ENCODE measurements at places on chromosomes 13 and 19.

DNA sequence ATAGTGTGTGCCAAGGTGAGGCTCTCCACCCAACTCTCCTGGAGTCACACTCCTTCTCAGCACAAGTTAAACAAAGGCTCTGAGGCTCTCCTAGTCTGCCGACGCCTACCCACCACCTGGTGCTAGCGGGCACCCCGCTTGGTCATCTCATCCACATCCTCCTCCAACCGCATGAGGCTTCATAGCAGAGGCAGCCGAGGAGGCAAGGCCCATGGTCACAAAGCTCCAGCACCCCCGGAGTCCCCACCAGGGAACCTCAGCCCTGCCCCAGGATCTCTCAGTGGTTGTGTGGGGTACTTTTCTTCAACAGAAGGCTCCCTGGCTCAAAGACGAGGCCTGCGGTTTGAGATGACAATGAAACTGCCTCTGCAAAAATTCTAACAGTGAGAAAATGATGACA, 43.0 kb downstream of the STK24 start:
- DNase-seq: no peak

DNA sequence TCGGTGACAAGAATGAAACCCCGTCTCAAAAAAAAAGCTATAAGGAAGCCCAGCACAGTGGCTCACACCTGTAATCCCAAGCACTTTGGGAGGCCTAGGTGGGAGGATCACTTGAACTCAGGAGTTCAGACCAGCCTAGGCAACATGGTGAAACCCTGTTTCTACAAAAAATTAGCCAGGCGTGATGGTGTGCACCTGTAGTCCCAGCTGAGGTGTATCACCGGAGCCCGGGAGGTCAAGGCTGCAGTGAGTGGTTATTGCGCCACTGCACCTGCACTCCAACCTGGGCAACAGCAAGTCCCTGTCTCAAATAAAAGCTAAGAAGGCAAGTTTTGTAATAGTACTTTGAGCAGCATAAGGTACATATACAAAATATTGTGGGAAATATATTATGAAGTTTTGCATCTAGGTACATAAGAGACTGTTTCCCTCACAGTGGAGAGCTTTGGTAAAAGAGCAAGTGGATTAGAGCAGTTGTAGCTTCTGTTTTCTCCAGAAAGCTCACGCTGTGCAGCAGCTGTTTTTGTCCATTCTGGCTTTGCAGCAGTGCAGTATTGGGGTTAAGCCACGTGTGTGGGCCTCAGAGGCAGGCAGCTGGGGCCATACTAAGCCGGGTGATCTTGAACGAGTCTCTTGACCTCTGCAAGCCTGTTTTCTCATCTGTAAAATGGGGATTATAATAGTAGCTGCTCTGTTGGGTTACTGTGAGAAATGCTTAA, 35.4 kb downstream of the ARHGAP35 start:
- DNase-seq: no peak

DNA sequence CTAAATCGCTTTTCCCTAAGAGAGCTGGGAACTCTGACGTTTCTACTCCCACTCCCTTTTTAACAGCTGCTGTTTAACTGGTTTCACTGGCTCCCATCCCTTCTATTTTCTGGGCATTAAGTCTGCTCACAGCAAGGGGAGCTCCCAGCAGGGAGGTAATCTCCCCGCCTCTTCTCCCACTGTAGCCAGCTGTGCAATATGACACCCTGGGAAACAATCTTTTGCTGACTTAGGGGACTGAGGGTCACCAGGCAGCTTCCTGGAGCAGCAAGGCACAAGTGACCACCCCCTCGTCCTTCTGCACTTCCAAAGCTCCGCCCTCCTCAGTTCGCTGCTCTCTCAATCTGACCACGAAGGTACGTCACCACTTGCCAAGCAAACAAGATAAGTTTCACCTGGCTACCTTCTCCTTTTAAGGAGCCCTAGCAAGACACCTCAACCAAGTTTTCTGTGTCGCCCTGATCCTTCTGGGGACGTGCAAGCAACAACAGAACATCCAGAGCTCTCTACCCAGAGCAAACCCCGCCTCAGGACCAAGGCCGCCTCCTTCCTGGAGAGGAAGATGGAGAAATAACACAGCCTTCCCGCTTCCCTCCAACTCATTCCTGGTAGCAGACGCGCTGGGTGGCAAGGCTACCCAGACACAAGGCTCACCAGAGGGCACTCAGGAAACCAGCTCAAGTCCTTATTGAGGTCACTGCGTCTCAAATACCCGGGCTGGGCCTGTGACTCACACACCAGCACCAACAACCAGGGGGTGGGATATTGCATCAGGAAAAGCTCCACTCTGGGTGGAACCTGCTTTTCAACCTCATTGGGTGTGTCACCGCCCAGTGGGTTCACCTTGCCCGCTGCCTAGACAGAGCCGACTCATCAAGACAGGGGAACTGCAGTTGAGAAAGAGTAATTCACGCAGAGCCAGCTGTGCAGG, 92.4 kb downstream of the STK24 start:
- DNase-seq: peak; percentile 27

- DNase-seq: peak; percentile 62
Measured at GRCh38 chr19:44071824-44072542, at the start of gene ZNF284. Gene ZNF284 (plus strand): TSS chr19:44072159. CDS start chr19:44076390, 4,231 bp downstream.

DNA sequence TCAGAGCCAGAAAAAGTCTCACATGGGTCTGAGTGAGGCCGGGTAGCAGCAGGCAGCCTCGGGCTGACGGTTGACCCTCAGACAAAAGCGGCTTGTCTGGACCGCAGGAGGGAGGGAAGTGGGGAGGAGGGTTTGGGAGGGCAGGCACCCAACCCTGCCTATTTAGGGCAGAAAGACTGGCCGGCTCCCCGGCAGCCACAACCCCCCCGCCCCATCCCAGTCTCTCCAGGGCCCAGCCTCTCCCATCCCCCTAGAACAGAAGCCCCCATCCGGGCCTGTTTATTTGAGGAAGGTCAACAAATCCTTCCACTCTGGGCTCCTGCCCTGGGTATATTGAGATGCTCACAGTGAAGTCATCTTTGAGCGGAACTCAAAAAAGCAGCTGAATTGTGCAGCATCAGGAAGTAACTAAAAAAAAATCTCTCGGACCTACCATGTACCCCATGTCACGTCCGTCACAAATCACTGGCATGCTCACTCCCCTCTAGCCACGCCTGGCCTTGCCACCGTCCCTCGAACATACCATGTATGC, 6.3 kb downstream of the DACT3 start:
- DNase-seq: no peak

DNA sequence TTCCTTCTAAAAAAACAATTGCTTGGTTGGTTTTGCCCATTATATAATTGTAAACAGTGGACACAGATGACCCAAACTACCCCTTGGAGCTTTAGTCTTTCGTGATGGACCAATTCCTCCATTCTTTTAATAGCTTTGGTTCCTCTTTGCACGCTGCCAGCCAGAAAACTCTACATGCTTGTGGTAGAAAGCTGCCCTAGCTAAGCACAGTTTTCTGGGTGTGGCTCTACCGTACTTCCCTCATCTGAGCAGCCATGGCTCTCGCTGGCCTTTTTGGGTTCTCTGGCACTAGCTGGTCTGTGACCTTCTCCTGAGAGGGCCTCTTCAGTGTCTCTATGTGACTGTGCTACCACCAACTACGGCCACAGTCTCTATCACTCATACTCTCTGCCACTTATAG, 29.9 kb upstream of the CEBPA start:
- no peak for DNase-seq

GRCh38 chr13:60112771-60113170, 51.0 kb downstream of the DIAPH3 start:
- DNase-seq: no peak

- no peak for DNase-seq
Measured at GRCh38 chr19:35146746-35147459, 3.8 kb downstream of the FXYD7 start.

DNA sequence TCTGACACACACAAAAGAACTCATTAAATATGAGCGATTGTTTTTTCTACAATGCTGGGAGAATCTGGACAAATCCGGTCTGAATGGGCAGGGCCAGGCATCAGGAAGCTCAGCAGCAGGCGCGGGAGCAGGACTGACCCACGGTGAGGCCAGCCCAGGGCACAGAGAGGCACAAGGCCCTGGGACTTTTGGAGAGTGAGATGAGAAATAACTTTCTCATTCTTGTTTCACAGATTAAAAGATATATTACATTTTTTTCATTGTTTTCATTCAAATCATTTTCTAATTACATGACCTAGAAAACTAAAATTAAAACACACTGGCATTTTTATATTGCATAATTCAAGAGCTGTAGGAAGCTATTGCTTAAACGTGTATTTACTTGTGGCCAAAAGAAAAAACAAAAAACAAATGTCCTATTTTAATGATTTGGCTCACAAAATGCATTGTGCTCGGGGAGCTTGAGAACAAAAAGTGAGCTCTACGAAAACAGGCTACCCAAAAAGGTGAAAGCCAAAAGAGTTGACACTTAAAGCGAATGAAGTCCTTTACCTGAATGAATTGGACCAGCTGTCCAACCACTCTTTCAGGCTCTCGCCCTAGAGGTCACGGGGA, 133.1 kb downstream of the TNFRSF19 start:
- DNase-seq: no peak

GRCh38 chr13:21006141-21007005, 55.0 kb downstream of the LATS2 start:
- DNase-seq: no peak

DNA sequence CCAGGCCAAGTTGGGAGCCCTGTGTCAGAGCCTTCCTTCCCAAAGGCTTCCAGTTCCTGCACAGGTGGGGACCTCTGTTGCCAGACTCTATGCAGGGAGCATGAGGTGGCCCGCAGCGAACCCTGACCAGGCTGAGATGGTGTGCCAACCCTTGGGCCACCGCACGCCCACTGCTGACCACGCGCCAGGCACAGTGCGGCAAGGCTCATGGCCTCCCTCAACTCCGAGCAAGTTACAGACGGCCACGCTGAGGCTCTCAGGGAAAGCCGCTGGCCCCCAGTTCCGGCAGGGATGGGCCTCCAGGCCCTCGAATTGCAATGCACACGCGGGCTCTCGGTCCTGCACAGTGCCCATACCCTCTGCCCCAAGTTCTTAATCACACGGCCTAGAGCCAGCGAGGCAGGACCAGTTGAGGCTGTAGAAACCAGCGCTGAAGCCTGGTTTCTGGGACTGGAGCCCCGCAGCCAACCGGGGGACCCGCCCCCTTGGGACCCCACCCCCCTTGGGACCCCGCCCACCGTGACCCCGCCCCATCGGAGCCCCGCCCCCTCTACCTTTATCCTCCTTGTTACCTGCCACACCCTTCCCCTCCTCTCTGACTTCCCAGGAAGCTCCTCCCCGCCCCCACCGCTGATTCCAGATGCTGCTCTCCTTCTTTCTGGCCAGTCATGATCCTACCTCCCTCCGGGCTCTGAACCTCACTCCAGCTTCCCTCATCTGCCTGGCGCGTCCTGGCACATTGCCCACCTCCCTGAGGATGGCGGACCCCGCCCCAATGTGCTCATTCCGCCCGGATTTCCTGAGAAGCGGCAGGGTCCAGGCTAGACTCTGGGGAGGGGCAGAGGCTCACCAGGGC, 6.0 kb downstream of the PEX11G start:
- no peak for DNase-seq

DNA sequence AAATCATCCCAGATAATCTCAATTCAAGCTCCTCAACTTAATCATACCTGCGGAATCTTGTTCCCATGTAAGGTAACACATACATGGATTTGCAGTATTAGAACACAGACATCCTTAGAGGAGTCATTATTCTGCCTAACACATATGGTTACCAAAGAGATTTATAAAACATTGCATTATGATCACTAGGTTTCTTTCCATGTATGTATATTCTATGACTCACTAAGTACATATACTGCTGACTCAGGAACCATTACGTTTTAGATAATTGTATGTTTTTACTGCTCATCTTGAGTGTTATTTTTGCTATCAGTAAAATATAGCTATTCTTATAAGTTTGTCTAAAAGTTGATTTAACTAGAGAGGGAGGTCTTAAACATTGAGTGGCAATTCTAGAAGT, 182.9 kb downstream of the SLITRK6 start:
- DNase-seq: no peak

- DNase-seq: no peak
Measured at GRCh38 chr19:43809762-43810696, 7.8 kb upstream of the LYPD5 start.

DNA sequence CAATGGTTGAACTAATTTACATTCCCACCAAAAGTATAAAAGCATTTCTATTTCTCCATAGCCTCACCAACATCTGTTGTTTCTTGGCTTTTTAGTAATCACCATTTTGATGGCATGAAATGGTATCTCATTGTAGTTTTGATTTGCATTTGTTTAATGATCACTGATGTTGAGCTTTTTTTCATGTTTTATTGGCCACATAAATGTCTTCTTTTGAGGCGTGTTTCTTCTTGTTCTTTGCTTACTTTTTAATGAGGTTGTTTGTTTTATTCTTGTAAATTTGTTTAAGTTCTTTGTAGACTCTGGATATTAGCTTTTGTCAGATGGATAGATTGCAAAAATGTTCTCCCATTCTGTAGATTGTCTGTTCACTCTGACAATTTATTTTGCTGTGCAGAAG, 28.2 kb downstream of the ZNF714 start:
- DNase-seq: no peak

DNA sequence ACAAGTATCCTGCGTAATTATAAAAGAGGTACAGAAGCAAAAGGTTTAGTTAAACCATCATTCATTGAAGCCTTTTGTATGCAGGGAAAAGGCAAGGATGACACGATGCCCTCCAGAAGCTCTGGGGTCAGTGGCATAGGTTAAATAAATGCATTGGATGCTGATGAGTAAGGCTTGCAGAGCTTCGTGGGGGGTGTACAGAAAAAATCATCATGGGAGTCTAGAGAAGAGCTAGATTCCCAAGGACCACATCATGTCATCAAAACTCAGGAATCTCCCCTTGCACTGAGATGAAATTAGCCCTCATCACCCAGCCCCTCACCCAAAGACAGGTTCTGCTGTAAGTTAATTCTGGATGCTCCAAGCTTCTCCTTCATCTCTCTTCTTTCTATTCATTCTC, 8.3 kb downstream of the FPR1 start:
- no peak for DNase-seq

DNA sequence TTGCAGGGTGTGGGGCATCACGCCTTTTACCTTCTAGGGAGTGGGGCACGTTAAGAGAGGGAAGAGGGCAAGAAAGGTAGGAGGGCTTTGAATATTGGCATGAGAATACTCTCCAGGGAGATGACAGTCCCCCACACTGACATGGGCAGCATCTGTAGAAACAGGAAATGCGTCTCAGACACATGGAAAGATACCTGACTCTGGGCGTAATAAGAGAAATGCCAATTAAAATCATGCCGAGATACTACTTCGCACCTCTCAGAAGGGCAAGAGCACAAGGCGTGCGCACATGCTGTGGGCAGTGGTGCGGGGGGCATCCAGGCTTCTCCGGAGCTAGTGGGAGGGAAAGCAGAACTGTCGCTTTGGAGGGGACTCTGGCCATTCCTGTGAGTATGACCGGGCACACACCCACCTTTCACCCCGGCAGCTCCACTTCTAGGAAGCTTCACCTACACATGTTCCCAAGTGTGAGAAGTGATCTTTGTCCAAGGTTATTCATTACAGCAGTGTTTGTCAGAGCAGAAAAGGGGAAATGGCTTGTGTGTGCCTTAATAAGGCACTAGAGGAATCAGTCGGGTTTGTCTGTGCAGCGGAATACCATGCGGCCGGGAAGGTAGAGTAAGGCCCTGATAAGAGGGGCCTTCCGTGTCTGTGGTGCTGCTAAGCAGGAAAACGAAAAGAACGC, 99.5 kb downstream of the SIPA1L3 start:
- DNase-seq: no peak

GRCh38 chr19:7534531-7535046, 928 bp upstream of the PNPLA6 start:
- no peak for DNase-seq
